Naive thymus-derived CD4-positive, alpha-beta T cell (primary cell): ENCODE measurements at places on chromosomes 4 and X. TPM values are rescaled to one million over a fixed set of nuclear protein-coding genes. Genes with fewer than 3 reads are reported as not detected.

Gene DCAF8L2
- total RNA-seq: not detected

Gene GPRIN3
- 10.2 TPM for total RNA-seq

Gene RIPPLY1
- total RNA-seq: not detected

- no peak for DNase-seq
- no peak overlapping the region for H3K4me3 ChIP-seq
- H3K36me3 ChIP-seq: no peaks in the 10 kb centered on the region
- no peak overlapping the region for H3K27ac ChIP-seq
Observed at GRCh38 chrX:70226048-70226447, 8.4 kb upstream of the AWAT1 start.

DNA sequence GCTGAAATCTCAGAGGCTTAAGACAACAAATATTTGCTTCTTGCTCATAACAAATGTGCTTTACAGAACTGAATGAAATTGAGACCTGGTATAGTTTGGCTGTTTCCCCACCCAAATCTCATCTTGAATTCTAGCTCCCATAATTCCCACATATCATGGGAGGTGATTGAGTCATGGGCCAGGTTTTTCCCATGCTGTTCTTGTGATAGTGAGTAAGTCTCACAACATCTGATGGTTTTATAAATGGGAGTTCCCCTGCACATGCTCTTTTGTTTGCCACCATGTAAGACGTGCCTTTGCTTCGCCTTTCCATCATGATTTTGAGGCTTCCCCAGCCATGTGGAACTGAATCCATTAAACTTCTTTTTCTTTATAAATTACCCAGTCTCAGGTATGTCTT, 221.1 kb upstream of the DIPK2B start:
- H3K27me3 ChIP-seq: no peaks in the 10 kb centered on the region
- H3K4me3 ChIP-seq: no peak overlapping the region
- DNase-seq: no peak
- H3K36me3 ChIP-seq: no peaks in the 10 kb centered on the region
- H3K27ac ChIP-seq: no peak overlapping the region

DNA sequence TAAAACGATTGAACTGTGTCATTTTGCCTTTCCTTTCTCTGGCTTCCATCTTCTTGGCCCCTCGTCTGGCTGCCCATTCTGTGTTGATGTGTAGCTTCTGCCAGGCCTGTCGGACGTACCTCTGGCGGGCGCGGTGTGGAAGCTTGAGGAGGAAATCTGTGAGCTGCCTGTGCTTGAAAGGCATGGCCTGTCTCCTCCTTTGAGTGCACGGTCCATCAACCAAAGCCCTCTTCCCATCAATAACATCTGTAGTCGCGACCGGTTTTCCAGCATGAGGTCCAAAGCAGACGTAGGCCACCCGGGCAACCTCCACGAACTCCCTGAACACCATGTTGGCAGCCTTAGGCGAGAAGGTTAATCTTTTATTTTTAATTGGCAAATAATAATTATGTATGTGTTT, 202.7 kb downstream of the CRLF2 start:
- H3K27ac ChIP-seq: no peak overlapping the region
- H3K4me3 ChIP-seq: no peak overlapping the region
- no peaks in the 10 kb centered on the region for H3K4me1 ChIP-seq
- no peaks in the 10 kb centered on the region for H3K36me3 ChIP-seq

DNA sequence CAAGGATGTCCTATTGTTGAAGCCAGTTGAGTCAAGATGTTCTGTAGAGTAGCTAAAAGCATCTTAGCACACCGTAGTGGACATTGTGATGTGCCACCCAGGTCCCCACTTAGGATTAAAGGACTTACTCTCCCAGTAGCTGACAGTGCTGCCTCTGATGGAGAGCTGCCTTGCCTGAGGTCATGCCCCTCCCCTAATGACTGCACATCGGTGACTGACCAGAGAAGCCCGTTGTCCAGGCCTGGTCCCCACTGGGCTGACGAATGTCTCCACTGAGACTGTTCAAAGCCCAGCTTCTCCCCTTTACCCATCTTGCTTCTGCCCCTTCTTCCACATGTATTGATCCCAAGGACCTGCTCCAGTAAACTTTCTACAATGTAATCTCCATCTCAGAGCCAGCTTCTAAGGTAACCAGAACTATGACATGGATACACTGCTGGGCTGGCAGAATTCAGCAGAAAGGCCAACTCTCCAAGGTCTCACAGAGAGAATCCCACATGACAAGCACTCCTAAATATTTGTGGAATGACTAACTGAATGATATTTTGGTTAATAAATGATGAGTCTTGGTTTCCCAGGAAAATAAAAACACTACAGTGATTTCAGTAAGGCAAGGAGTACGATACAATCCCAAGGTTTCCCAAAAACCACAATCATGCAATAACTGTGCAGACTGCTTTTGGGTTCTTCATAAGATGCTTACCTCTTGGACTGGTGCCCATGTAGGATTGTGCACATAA, 82.4 kb upstream of the TMEM150C start:
- no peak for DNase-seq
- H3K27ac ChIP-seq: no peak overlapping the region
- no peaks in the 10 kb centered on the region for H3K27me3 ChIP-seq
- no peaks in the 10 kb centered on the region for H3K36me3 ChIP-seq
- no peak overlapping the region for H3K4me3 ChIP-seq

- no peak overlapping the region for H3K4me3 ChIP-seq
- no peaks in the 10 kb centered on the region for H3K4me1 ChIP-seq
- H3K27ac ChIP-seq: no peak overlapping the region
- no peaks in the 10 kb centered on the region for H3K36me3 ChIP-seq
- DNase-seq: no peak
Observed at GRCh38 chr4:64642936-64643335, 233.7 kb upstream of the TECRL start.

Gene SRPK3
- not detected in 2 replicates for total RNA-seq

Gene FHDC1
- 0.10 TPM for total RNA-seq

- no peak overlapping the region for H3K4me3 ChIP-seq
- no peaks in the 10 kb centered on the region for H3K36me3 ChIP-seq
- peaks cover 5% of the 10 kb centered on the region for H3K4me1 ChIP-seq
- no peaks in the 10 kb centered on the region for H3K27me3 ChIP-seq
Observed at GRCh38 chrX:41384051-41384705, 50.2 kb downstream of the DDX3X start.

Gene ARHGEF6
- 87.8 TPM for total RNA-seq

- peaks cover 5% of the 10 kb centered on the region for H3K4me1 ChIP-seq
- no peak for DNase-seq
- no peaks in the 10 kb centered on the region for H3K27me3 ChIP-seq
- no peak overlapping the region for H3K27ac ChIP-seq
- H3K36me3 ChIP-seq: no peaks in the 10 kb centered on the region
- H3K4me3 ChIP-seq: no peak overlapping the region
Observed at GRCh38 chrX:48806081-48806480, 4.2 kb downstream of the HDAC6 start.

- H3K36me3 ChIP-seq: no peaks in the 10 kb centered on the region
- no peaks in the 10 kb centered on the region for H3K4me1 ChIP-seq
- no peak overlapping the region for H3K4me3 ChIP-seq
- DNase-seq: no peak
- H3K27me3 ChIP-seq: no peaks in the 10 kb centered on the region
- no peak overlapping the region for H3K27ac ChIP-seq
Observed at GRCh38 chr4:69835766-69836165, 24.2 kb downstream of the SULT1E1 start.

- DNase-seq: no peak
- peaks cover 72% of the 10 kb centered on the region for H3K36me3 ChIP-seq
- H3K4me3 ChIP-seq: no peak overlapping the region
Observed at GRCh38 chr4:8221985-8222384, 22.9 kb downstream of the SH3TC1 start.

DNA sequence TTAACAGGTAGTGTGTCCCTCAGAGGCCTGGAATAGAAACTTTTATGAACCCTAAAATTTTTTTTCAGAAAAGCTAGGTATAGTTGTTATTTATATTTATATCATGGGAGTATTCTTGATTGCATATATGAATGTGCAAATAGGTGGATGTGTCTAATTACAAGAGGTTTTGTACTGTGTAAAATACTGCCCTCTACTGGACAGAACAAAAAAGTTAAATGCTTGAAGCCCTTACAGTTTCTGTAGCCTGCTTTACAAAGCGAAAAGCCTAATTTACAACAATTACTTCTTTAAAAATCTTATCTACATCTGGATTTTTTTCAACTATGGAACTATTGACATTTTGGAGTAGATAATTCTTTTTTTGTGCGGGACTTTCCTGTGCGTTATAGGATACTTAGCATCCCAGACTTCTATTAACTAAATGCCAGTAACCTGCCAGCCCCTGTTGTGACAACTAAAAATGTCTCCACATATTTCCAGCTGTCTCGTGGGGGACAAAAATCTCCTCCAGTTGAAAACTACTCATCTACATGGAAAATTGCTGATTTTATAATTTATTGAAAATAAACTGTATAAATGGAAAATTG, 35.1 kb downstream of the ENPEP start:
- no peaks in the 10 kb centered on the region for H3K4me1 ChIP-seq
- peak; percentile 48 for DNase-seq
- H3K27me3 ChIP-seq: no peaks in the 10 kb centered on the region
- H3K36me3 ChIP-seq: no peaks in the 10 kb centered on the region
- no peak overlapping the region for H3K4me3 ChIP-seq

DNA sequence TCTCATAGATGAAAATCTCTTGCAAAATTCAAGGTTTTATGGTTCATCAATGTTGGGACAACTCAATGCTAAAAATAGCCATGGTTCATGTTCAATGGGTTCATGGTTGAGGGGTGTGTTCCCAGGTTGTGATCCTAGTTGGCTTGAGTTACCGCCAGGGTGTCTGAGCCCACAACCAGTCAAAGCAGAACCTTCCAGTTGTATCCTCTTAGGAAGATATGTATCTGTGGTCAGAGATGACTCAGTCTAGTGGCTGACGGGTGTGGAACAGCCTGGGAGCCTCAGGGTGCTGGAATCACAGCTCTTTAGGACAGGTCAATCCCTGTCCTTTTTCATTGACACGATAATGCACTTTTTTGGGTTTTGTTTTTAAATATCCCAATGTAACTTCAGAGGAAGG, 192.3 kb upstream of the NR3C2 start:
- no peaks in the 10 kb centered on the region for H3K27me3 ChIP-seq
- H3K27ac ChIP-seq: no peak overlapping the region
- no peak for DNase-seq
- H3K4me1 ChIP-seq: no peaks in the 10 kb centered on the region
- no peaks in the 10 kb centered on the region for H3K36me3 ChIP-seq

- H3K27me3 ChIP-seq: no peaks in the 10 kb centered on the region
- H3K4me3 ChIP-seq: no peak overlapping the region
- DNase-seq: no peak
- no peak overlapping the region for H3K27ac ChIP-seq
- H3K4me1 ChIP-seq: no peaks in the 10 kb centered on the region
- no peaks in the 10 kb centered on the region for H3K36me3 ChIP-seq
Observed at GRCh38 chr4:99615170-99615820, 40.7 kb downstream of the MTTP start.

GRCh38 chr4:116885579-116885978, 199.8 kb downstream of the TRAM1L1 start:
- H3K27ac ChIP-seq: no peak overlapping the region
- H3K4me1 ChIP-seq: no peaks in the 10 kb centered on the region
- H3K27me3 ChIP-seq: no peaks in the 10 kb centered on the region
- H3K36me3 ChIP-seq: no peaks in the 10 kb centered on the region
- no peak overlapping the region for H3K4me3 ChIP-seq

Gene CDS1
- total RNA-seq: 0.95 TPM
